ENCODE measurements at places on chromosomes 2 and 18.
A peak's percentile ranks its signal among the peaks of the same experiment; 100 is the strongest.

- no peak for DNase-seq
These were observed 24.2 kb upstream of the ARL5A start for GRCh38 chr2:151852260-151853069.

- no peak for DNase-seq
These were observed 39.4 kb downstream of the MYT1L start for GRCh38 chr2:2291500-2292260.

- peak; percentile 94 for DNase-seq
These were observed 97.9 kb upstream of the SERTAD2 start for GRCh38 chr2:64751286-64752260.

GRCh38 chr2:14706201-14706600 is 73.7 kb downstream of the LRATD1 start:
- DNase-seq: no peak

DNA sequence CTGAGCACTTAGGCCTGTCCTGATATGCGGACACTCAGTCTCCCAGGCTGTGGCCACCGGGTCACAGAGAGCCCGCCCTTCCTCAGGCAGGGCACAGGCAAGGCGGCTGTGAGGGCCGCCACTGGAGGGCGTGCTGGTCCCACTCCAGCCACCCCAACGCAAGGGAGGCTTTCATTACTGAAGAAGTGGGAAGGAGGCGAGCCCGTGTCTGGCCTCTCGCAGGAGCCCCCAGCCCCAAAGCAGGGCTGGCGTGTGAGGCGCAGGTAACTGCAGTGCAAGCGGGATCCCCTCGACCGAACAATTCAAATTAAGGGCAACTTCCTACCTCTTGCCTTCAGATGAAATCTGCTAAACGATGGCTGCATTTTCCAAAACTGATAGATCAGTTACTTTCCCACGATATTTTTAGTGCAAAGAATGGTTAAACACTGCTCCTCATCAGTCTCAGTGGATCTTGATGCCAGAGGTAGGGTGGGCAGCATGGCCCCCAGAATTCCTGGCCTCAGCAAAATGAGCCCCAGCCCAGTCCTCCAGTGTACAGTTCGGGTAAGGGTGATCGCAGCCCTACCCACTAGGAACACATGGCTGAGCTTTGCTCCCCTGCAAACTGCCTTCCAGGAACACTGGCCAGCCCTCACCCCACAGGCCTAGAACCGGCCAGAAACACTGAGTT is 97.2 kb downstream of the SEPTIN10 start:
- no peak for DNase-seq

DNA sequence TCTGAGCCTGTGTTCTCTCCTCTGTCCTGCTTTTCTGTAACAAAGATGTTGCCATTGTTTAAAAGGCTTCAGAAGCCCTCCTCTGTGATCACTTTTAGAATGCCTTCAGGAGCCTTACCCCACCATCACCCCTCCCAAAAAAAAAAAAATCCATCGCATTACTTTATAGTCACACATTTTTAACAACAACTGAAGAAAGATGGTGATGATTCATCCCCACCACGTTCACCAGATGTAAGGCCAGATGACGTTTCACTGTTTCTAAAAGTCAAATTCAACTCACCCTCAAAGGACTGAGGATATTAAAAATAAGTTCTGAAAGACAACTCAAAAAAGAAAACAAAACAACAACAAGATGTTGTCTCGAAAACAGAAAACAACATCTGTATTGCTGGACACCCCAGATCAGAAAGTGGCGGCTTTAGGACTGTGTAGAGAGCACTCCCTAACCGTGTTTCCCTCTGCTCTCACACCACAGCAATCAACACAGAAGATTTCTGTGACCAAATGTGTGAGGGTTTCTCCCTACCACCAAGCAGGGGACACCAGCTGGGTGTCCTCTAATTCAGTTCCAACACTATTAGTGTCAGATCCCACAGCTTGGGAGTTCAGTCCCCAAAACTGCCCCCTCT is 61.9 kb upstream of the CREB1 start:
- DNase-seq: no peak

GRCh38 chr2:20104900-20105545 is 53.6 kb upstream of the LAPTM4A start:
- DNase-seq: no peak

- DNase-seq: no peak
These were observed 142.6 kb downstream of the INHBB start for GRCh38 chr2:120488531-120488930.

GRCh38 chr18:67954594-67954993 is 438.1 kb upstream of the DSEL start:
- no peak for DNase-seq

- peak; percentile 56 for DNase-seq
These were observed 29.7 kb downstream of the NOL10 start for GRCh38 chr2:10659898-10660568.

GRCh38 chr2:147904051-147904450 is 59.2 kb downstream of the ACVR2A start:
- no peak for DNase-seq

DNA sequence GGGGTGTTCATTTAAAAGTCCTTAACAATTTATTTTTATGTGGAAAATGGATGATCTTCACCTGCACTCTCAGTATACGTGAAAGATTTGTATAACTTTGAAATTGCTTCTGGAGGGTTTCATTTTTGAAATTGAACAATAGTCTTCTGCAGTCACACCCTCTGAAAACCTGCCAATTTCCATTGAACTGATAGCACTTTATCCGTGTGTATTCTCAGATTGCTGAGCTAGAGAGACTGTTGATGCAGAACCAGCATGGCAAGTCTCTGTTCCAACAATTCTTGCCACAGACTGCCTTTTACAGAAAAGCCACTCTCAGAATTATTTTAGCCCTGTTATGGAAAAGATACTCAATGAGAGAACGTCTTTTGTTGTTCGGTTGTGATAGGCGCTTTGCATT is 6.6 kb upstream of the GULP1 start:
- DNase-seq: no peak

DNA sequence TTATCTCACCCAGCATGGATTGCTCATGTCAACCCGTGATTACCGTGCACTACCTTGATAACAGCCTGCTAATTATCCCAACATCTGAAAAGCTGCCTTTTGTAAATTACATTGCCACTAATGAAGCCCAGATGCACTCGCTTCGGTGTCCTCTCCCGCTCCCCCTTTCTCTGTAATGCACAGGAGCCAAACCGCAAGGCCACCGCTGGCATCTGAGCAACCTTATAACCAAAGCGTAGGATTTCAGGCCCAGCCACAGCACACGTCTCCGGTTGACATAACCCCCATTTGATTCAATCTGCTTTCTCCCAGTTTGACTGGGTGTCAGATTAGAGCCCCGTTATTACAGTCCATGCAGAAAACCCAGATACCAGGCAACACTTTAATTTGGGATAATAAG is 341.2 kb downstream of the ALK start:
- DNase-seq: no peak

- DNase-seq: no peak
These were observed 69.9 kb upstream of the CTLA4 start for GRCh38 chr2:203797712-203798111.

DNA sequence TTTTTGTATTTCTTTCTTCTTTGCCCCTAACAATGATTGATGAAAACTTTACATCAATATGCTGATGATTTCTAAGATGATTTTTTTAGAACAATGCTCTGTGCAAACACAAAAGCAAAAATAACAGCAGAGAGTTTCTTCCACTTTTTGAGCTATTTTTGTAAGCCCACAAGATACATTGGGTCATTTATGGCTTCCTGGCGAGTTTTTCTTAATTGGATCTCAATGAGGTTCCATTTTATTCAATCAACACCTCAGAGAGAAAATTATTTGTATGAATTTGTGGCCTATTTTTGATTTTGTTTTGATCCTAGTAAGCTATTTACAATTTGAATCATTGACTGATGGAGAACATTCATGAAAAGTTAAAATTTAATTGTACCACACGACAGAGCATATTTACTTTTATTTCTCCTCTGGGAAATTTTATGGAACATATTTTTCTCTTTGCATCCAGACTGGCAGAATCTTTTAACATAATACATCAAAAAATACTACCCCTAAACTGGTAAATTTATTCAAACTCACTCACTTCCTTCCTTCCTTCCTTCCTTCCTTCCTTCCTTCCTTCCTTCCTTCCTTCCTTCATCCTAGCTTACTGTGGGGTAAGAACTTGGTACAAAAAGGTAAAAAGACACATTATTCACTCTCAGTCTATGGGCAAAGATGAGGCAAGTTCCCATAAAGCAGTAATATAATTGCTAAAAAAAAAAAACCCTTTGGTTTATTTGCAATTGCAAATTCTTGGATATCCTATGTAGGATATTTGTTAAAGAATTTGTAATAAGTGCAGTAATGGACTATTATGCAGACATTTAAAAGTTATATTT is 710.4 kb downstream of the SLC4A3 start:
- DNase-seq: no peak

- DNase-seq: no peak
These were observed 368.5 kb downstream of the ZEB2 start for GRCh38 chr2:144151405-144151804.

DNA sequence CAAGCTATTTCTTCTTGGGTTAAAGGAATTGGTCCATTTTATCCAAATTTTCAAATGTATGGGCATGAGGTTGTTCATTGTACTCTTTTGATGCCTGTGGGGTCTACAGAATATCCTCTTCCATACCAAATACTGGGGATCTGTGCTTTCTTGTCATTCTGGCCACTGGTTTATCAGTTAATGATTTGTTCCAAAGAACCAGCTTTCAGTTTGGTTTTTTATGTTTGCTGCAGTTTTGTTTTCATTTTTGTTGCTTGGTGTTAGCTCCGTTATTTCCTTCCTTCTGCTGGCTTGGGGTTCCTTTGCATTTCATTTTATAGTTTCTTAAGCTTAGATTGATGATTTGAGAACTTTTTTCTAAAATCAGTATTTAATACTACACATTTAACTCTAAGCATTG is 45.5 kb downstream of the SLC66A2 start:
- no peak for DNase-seq

GRCh38 chr2:151727593-151728552 is 6.4 kb downstream of the NEB start:
- DNase-seq: no peak

DNA sequence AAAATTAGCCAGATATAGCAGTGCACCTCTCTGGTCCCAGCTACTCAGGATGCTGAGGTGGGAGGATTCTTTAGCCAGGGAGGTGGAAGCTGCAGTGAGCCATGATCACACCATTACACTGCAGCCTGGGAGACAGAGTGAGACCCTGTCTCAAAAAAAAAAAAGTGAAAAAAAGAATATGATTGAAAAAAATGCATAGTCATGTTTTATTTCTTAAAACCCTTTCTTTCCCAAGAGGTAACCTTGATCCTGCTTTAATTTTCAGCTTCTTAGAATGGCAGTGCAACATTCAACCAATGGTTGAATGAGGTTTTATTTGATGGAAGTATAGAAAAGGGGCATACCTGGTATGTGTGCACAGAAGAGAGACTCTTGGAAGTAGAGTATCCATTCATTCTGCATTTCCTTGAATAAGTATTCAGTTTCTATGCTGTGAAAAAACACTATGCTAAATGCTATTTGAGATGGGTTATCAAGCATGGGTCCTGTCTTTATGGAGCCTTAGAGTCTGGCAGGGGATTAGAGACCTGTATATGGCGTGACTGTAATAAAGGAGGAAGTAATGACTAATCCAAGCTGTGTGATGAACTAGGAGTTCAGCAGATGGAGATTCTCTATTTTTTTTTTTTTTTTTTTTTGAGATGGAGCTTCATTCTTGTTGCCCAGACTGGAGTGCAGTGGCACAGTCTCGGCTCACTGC is 146.3 kb downstream of the WDSUB1 start:
- no peak for DNase-seq

- no peak for DNase-seq
These were observed 98.6 kb downstream of the RAB3GAP1 start for GRCh38 chr2:135150725-135151124.

Data from activated CD4-positive, CD25-positive, alpha-beta regulatory T cell treated with anti-CD3 and anti-CD28 coated beads, Interleukin-2, amount 50 U/mL, for 72 hours (primary cell).